Activated CD4-positive, alpha-beta T cell treated with anti-CD3 and anti-CD28 coated beads, Interleukin-10, Interleukin-2, amounts not matched to agents 100 ng/mL and 50 ng/mL, durations not matched to agents 16 hours and 8 hours (primary cell): ENCODE measurements at places on chromosomes 12 and 14.

- DNase-seq = no peak
Measured at GRCh38 chr12:67780580-67781084, 132.1 kb downstream of the DYRK2 start.

DNA sequence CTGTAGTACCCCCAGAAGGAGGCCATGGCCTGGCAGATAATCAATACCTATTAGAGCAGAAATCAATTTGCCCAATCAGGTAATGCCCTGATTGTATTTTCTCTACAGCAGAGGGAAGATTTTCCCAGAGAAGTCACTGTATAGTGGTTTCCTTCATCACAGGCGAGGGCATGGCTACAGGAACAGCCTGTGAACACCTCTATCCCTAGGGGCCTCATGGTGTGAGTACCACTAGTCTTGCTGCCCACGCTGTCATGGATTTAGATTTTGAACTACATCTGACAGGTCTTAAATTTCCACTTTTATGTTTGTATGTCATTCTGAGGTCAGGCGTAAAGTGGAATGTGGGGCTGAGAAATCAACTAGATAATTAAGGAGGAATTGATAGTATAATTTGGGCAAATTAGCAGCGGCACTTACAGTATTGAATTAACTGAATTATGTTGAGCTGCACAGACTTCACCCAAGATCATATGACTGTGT lies 42.4 kb upstream of the STXBP6 start:
- DNase-seq = no peak

DNA sequence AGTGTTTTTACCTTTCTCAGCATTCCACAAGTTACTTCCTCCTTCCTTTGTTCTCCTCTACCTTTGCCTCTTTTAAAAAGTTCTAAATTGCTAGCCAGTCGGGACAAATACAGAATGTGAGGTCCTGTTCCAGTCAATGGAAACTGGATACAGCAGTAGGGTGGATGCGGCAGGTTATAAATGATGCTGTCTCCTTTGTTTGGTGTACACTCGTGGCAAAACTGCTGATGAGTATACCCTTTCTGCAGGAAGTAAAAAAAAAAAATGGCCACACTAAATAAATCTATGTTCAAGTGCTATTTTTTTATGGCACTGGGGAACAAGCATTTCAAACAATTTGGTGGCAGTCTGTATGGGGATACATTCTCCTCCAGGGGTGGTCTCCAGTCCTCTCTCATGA lies 27.5 kb downstream of the KLRK1 start:
- no peak for DNase-seq

DNA sequence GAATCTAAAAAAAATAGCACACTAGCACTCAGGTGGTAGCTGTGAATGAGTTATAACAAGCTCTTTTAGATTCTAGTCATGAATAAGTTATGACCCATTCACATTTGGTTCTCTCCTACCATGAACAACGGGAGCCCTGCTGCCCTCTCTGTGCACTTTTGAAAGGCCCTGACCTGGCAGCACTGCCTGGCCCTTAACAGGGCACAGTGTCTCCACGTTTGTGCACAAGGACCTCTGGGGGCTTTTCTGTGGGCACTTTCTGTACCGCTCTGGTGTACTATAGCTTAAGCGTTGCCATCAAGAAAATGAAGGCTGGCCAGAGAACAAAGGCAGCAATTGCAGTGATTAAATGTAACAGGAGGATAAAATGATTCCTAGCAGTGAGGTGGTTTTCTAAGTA lies 21.2 kb downstream of the CCDC92 start:
- no peak for DNase-seq

- DNase-seq = no peak
Measured at GRCh38 chr12:120902846-120903411, 1.2 kb downstream of the SPPL3 start.

- DNase-seq = no peak
Measured at GRCh38 chr12:12403264-12404248, 46.7 kb downstream of the BORCS5 start.

- DNase-seq = no peak
Measured at GRCh38 chr14:65016471-65016870, 29.8 kb downstream of the FNTB start.
